Esophagus squamous epithelium (tissue), 5 donors: ENCODE measurements at places on chromosomes 2 and 18. TPM values are rescaled to one million over a fixed set of nuclear protein-coding genes. Genes with fewer than 3 reads are reported as not detected.

DNA sequence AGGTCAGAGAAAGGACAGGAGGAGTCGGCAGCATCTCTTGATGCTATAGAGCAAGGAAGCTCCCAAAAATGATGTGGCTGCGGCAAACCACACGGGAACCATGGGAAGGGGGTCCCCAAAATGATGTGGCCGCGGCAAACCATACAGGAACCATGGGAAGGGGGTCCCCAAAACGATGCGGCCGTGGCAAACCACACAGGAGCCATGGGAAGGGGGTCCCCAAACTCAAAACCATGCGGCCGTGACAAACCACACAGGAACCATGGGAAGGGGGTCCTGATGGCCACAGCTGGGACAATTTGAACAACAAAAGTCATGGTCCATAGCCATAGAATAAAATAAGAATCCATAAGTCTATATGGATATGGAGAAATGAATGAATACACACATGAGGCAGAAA is 58.4 kb upstream of the GLI2 start:
- no peak for DNase-seq

GRCh38 chr2:228446734-228447133 is 265.2 kb upstream of the SPHKAP start:
- no peak for DNase-seq

GRCh38 chr2:42618972-42619371 is 50.5 kb downstream of the MTA3 start:
- DNase-seq = no peak

GRCh38 chr2:1627628-1628381 is 116.5 kb downstream of the PXDN start:
- DNase-seq = no peak

- DNase-seq = no peak
Observed at GRCh38 chr2:19785867-19786266, 115.9 kb downstream of the TTC32 start.

DNA sequence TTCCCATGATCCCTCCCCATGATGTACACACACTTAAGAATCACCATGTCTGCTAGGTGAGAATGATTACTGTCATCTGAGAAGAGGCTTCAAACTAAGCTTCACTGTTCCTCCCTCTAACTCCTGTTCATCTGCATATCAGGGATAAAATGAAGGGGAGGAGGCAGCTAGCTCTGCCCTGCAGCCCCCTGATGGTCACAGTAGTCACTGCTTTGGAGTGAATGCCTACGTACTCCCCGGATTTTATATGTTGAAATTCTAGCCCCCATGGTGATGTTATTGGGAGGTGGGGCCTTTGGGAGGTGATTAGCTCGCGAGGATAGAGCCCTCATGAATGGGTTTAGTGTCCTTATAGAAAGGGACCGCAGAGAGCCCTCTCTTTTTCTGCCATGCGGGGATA is 156.4 kb downstream of the NCKAP5 start:
- no peak for DNase-seq

GRCh38 chr18:45250479-45250878 is 364.8 kb upstream of the SLC14A2 start:
- no peak for DNase-seq

- DNase-seq = no peak
Observed at GRCh38 chr2:239098288-239098970, 250.5 kb downstream of the TWIST2 start.

- DNase-seq = no peak
Observed at GRCh38 chr2:70344195-70344594, 42.3 kb upstream of the FAM136A start.

DNA sequence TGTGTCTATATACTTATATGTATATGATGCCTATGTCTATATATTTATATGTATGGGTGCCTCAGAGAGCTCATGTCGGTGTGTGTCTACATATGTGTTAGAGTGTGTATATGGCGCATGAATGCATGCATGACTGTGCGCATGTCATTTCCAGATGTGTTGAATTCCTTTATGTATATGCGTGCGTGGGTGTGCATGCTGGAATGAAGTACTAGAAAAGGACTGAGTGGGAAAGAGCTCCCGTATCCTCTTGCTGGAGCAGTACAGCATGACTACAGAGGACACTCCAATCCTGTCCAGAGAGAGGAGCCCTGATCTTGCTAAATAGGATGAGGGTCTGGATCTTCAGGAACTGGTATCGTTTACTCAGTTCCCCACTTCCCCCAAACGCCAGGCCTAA is 56.8 kb upstream of the LRPPRC start:
- DNase-seq = no peak

- DNase-seq = no peak
Observed at GRCh38 chr2:242041816-242042215, 172.3 kb downstream of the RTP5 start.

- DNase-seq = no peak
Observed at GRCh38 chr18:47832348-47832747, 98.1 kb downstream of the SMAD2 start.

DNA sequence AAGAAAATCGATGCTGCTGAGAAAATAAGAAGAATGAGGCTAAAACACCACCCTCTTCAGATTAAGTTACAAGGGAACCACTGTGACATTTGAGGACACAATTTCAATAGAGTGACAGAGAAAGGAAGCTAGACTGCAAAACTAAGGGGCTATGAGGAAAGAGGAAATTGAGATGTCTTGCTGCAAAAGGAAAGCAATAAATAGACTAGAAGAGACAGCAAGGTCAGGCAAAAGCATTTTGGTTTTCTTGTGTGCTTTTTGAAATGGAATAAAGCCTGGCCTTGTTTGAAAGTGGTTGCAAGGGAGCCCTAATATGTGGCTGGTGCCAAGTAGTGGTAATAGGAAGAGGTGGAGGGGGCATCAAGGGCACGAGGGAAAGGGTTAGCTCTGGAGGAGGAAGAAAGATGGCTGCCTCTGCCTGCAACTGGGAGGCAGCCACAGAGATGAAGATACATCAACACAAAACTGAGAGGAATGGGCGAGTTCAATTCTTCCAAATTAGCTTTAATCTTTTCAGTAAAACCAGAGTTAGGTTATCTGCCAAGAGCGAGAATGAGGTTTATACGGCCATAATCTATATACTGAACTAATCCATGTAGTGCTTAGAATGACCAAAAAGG is 1.2 kb upstream of the MRO start:
- no peak for DNase-seq

- no peak for DNase-seq
Observed at GRCh38 chr2:127631541-127631996, 14.4 kb upstream of the GPR17 start.

DNA sequence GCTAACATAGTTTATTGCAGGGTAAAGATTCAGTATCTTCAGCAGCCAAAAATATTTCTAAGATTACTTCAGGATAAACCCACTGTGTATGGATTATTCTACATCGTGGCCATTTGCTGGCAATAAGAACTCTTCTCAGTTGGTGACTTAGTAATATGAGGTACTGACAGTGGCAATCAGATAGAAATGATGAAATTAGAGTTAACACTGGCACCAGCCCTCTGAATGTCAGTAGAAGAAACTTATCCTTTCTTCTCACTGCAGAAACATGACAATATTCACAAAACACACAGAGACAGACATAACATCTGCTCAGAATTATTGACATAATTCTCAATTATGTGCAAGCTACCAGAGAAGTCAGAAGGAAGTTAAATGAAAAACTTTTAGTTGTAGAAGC is 246.3 kb upstream of the COL3A1 start:
- no peak for DNase-seq

DNA sequence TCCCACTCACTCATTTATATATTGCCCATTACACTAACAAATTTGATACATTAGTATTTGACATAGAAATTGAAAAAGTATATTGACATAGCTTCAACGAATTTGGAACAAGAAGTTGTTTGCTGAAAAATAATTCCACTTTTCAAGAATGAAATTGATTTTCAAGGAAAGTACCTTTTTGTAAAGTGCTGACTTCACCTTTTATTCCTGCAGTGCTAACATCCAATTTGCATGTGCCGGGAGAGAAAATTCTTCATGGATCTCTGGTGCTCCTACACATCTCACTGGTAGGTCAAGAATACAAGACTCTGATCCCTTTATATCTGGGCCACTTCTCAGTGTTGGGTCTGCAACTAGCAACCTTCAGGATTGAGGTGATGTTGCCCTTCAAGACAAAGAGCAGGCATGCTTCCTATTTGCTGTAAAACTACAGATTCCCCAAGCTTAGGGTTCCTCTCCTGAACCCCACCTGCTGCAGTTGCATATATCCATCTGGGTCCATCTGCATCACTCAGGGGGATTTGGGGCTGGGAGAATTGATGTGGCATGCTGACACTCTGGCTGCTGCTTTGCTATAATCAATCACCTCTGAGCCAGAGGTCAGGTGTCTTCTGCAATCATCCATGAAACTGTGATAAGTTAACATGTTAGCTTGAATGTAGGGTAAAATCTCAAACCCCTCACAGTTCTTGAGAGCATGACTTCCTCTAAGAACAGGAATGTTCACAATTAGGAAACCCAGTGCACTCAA is 108.4 kb upstream of the TTN start:
- no peak for DNase-seq

DNA sequence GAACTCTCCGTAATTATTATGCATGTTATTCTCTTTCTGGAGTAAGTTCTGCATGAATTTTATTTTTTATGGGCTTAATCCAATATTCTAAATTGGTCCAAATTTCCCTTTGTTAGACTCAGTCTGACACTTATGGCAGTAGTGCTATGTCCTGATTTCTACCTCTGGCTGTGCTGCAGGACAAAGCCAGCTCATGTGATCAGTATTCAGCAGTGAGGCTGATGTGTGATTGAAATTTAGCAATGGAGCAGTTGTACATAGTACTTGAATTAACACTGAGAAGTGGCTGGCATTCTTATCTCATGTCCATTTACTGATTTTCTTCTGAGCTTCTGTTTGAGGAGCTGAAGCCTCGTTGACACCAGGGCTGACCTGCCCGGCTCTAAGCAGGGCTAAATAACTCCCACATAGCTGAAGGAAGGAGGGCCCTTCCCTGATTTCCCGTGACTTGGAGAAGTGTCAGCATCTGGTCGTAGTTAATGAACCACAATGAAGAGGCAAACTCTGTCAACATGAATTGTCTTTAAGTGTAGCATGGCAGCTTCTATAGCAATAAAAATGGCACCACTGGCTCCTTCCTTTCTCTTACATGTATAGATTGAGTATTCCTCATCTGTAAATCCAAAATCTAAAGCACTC is 159.0 kb upstream of the RASGRP3 start:
- no peak for DNase-seq

DNA sequence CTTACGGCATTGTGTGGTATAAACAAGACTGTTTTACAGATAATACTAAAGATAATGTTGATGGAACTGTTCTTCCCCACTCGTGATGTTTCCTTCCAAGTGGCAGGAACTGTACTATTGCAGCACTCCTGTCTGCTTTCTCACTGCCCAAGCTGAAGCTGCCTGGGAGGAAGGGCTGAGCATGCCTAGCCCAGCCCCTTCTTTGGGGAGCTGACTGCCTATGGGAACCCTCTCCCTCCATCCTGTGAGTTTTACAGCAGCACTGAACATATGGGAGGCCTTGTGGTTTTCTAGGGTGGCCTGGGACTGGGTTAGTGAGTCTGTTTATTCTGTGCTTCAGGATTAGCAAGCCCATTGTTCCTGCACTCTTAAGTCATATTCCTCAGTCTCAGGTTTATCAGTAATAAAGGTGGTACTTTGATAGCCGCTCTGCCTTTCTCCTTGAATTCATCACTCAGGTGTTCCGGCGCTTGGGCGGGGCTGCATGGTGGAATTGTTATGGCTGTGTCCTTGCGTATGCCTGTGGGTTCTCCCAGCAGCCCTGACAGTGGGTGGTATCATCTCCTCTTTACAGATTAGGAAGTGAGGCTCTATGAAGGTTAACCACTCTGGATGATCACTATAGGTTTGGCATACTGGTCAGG is 379.7 kb downstream of the PTPRM start:
- DNase-seq = no peak

GRCh38 chr2:42888321-42889245 is 96.2 kb upstream of the HAAO start:
- no peak for DNase-seq

GRCh38 chr2:127515383-127515915 is 10.8 kb downstream of the IWS1 start:
- no peak for DNase-seq

DNA sequence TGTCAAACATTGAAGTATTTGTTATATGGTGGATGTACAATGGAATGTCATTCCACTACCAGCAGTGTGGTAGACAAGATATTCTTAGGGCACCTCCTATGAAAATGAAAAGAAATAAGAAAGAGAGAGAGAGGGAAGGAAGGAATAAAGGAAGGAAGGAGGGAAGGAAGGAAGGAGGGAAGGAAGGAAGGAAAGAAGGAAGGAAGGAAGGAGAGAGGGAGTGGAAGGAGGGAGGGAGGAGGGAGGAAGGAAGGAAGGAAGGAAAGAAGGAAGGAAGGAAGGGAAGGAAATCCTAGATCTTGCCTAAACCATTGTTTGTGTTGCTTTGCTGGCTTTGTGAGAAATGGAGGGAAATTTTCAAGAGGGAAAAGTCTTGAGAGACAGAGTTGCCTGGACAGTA is 50.1 kb upstream of the TCF7L1 start:
- DNase-seq = no peak

DNA sequence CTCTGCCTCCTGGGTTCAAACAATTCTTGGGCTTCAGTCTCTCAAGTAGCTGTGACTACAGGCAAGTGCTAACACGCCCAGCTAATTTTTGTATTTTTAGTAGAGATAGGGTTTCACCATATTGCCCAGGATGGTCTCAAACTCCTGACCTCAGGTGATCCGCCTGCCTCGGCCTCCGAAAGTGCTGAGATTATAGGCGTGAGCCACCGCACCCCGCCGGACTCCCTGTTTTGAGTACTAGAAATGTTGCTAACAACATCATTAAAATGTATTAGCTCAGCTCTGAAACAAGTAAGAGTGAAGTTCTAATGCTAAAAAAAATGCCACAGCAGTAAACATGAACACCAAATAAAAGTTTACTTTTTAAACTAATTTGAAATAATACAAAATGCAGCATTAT is 937.7 kb downstream of the CPS1 start:
- no peak for DNase-seq

DNA sequence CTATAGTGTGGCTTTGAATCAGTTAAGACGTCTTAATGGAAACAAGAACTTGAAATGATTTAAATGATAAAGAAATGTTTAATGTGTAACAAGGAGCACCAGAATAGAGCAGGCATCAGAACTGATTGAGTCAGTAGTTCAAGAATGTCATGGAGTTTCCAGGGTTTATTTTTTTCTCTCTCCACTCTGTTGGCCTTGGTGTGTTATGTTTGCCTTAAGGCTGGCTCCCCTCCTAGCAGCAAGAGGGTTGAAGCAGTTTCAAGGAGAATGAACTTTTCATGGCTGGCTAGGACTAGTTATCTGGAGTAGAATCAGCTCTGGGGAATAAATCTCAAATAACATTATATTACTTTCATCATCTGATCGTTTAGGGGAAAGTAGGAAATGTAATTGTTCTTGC is 13.4 kb upstream of the GLS start:
- no peak for DNase-seq

GRCh38 chr2:239059854-239060253 is 212.0 kb downstream of the TWIST2 start:
- no peak for DNase-seq

- no peak for DNase-seq
Observed at GRCh38 chr18:37805773-37806404, 240.3 kb upstream of the CELF4 start.

The CCDC195 gene
- not detected for total RNA-seq

The NYAP2 gene
- 0.61 TPM for total RNA-seq

The CYP27A1 gene
- total RNA-seq = 3.5 TPM

The LOXHD1 gene
- not detected for total RNA-seq

The CDK5R2 gene
- total RNA-seq = not detected

The KIF5C gene
- 0.41 TPM for total RNA-seq

The DYNAP gene
- total RNA-seq = 5.2 TPM

The RAX gene
- not detected for total RNA-seq

The ALPP gene
- not detected for total RNA-seq

The RIT2 gene
- not detected for total RNA-seq

The ZNG1B gene
- 21.6 TPM for total RNA-seq

The DPP10 gene
- total RNA-seq = 0.38 TPM

The TUBA4B gene
- not detected for total RNA-seq

The DSG4 gene
- total RNA-seq = not detected
